ENCODE measurements at places on chromosomes 1 and 21.

DNA sequence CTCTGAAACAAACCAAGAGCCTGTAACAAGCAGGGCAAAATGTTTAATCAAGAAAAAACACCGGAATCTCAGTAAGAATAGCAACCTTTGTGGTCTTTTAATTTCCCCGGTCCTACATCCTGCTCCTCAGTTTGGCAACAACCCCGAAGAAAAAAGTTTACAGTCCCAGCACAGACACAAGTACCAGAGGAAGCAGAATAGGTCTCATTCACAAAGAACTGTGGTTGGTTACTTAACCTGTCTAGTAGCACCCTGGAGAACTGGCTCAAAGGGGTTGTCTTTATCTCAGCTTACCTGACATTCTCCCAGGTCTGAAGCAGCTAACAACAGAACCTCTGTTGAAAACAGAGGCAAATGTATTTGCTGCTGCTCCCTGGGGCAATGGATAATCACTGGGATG is 399.3 kb downstream of the AJAP1 start:
- DNase-seq: no peak

GRCh38 chr1:204932573-204932909 is 61.9 kb downstream of the NFASC start:
- DNase-seq: no peak

DNA sequence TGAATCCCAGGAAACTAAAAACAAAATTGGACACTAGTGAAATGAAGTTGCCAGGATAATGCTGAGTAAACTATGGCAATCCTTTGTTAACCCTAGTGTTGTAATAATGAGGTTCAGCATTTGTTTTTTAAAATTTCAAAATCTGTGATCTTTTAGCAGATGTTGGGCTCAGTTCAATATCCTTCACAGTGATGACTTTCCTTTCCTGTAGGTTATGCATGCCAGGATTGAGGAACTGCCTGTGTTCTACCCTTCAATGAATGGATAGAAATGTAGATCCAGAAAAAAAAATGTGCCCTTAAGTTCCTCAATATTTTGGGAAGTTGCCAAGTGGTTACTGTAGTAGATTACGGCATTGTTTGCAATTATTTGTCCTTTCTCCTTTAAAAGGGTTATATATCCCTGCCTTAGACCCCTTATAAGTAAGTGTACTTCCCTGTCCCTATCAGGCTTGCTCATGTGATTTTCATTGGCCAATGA is 35.5 kb upstream of the IRF2BP2 start:
- DNase-seq: no peak

DNA sequence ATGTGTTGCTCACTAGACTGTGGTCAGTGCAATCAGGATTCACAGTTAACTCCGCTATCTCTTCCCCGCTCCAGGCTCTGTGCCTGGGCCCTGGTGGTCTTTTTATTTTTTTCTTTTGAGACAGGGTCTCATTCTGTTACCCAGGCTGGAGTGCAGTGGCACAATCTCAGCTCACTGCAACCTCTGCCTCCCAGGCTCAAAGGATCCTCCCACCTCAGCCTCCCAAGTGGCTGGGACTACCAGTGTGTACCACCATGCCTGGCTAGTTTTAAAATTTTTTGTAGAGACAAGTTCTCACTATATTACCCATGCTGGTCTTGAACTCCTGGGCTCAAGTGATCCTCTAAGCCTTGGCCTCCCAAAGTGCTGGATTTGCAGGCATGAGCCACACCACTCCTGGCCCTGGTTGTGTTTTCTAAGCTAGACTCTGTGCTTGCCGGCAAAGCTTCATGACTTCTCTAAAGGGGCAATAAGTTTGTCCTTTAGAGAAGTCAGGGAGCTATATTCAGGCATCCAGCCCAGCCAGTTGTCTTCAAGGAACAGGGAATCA is 1.4 kb downstream of the RCSD1 start:
- DNase-seq: no peak

- no peak for DNase-seq
Observed at GRCh38 chr1:157230500-157230899, 92.3 kb upstream of the ETV3 start.

DNA sequence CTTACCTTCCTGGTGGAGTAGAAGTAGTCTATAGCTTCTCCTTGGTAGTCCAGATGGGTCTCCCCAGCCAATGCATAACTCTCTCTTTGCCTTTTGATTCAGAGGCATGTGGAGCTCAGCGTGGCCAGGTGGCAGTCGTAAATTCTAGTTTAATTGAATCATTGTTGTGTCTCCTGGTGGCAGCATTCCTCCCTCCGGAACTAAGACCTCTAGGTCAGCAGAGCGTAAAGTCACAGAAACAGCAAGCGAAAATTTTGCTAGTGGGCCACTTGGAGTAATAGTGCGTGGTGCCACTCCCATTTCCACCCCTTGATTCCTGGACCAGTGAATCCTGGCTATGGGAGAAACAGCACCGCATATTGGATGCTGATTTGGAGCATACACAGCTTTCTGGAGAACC is 3.9 kb upstream of the TMPRSS2 start:
- DNase-seq: no peak
